Esophagus mucosa (tissue), 1 donor: ENCODE measurements at places on chromosomes 16 and 17. TPM values are rescaled to one million over a fixed set of nuclear protein-coding genes. Genes with fewer than 3 reads are reported as not detected.

TUBB3 gene
- total RNA-seq, result 22.0 TPM

GPR139 gene
- total RNA-seq, result not detected

TBC1D3G gene
- not detected for total RNA-seq

FAM171A2 gene
- 1.1 TPM for total RNA-seq

HSF4 gene
- total RNA-seq, result 10.9 TPM

SSTR5 gene
- not detected for total RNA-seq

GRIN2C gene
- total RNA-seq, result not detected

SETD6 gene
- total RNA-seq, result 11.7 TPM

PLA2G10 gene
- not detected for total RNA-seq
